ENCODE measurements at places on chromosomes 2 and 18. TPM values are rescaled to one million over a fixed set of nuclear protein-coding genes. Genes with fewer than 3 reads are reported as not detected.

The CYP27C1 gene
- polyA plus RNA-seq, result not detected

The EVX2 gene
- not detected for polyA plus RNA-seq

The ZNF804A gene
- 0.25 TPM for polyA plus RNA-seq

- H3K4me3 ChIP-seq, result peak overlapping the region; percentile 55
- peak overlapping the region; percentile 93 for H3K27ac ChIP-seq
- peak; percentile 57 for DNase-seq
- H3K4me1 ChIP-seq, result peaks cover 78% of the 10 kb centered on the region
Observed at GRCh38 chr18:10482985-10483949, 28.8 kb downstream of the APCDD1 start.

GRCh38 chr2:124025171-124025580 is at the start of gene CNTNAP5:
TSS of gene CNTNAP5 (plus strand) at chr2:124025287. CDS start at chr2:124025651, 364 bp downstream.
- no peak for DNase-seq
- no peak within 1 kb of the TSS for H3K4me3 ChIP-seq
- peaks cover 46% of the 10 kb centered on the region for H3K27me3 ChIP-seq
- H3K4me1 ChIP-seq, result no peaks in the 10 kb centered on the region
- H3K36me3 ChIP-seq, result no peaks in the 10 kb centered on the region
- H3K27ac ChIP-seq, result no peak within 1 kb of the TSS

GRCh38 chr18:7325126-7325430 is 94.2 kb downstream of the LRRC30 start:
- H3K27me3 ChIP-seq, result no peaks in the 10 kb centered on the region
- no peak for DNase-seq
- no peak overlapping the region for H3K4me3 ChIP-seq
- no peaks in the 10 kb centered on the region for H3K4me1 ChIP-seq

- H3K4me3 ChIP-seq, result no peak overlapping the region
- no peaks in the 10 kb centered on the region for H3K27me3 ChIP-seq
- H3K27ac ChIP-seq, result no peak overlapping the region
- no peaks in the 10 kb centered on the region for H3K36me3 ChIP-seq
- DNase-seq, result no peak
- H3K4me1 ChIP-seq, result no peaks in the 10 kb centered on the region
Observed at GRCh38 chr2:6963727-6964126, 46.5 kb downstream of the RNF144A start.

- no peak overlapping the region for H3K4me3 ChIP-seq
- DNase-seq, result no peak
- peaks cover 20% of the 10 kb centered on the region for H3K4me1 ChIP-seq
- H3K36me3 ChIP-seq, result peaks cover under 1% of the 10 kb centered on the region
- no peak overlapping the region for H3K27ac ChIP-seq
- H3K27me3 ChIP-seq, result no peaks in the 10 kb centered on the region
Observed at GRCh38 chr2:195600778-195601177, 56.2 kb upstream of the SLC39A10 start.

GRCh38 chr2:71156573-71156972 is 26.1 kb downstream of the MPHOSPH10 start:
- H3K36me3 ChIP-seq, result no peaks in the 10 kb centered on the region
- DNase-seq, result no peak
- peaks cover 19% of the 10 kb centered on the region for H3K27me3 ChIP-seq
- H3K27ac ChIP-seq, result no peak overlapping the region

- H3K4me3 ChIP-seq, result no peak overlapping the region
- H3K27me3 ChIP-seq, result no peaks in the 10 kb centered on the region
- no peaks in the 10 kb centered on the region for H3K36me3 ChIP-seq
- H3K27ac ChIP-seq, result no peak overlapping the region
Observed at GRCh38 chr2:139367416-139367815, 587.2 kb upstream of the NXPH2 start.

- H3K27ac ChIP-seq, result no peak overlapping the region
- no peak overlapping the region for H3K4me3 ChIP-seq
- H3K27me3 ChIP-seq, result no peaks in the 10 kb centered on the region
- no peaks in the 10 kb centered on the region for H3K4me1 ChIP-seq
Observed at GRCh38 chr2:41137031-41137430, 685.1 kb upstream of the SLC8A1 start.

DNA sequence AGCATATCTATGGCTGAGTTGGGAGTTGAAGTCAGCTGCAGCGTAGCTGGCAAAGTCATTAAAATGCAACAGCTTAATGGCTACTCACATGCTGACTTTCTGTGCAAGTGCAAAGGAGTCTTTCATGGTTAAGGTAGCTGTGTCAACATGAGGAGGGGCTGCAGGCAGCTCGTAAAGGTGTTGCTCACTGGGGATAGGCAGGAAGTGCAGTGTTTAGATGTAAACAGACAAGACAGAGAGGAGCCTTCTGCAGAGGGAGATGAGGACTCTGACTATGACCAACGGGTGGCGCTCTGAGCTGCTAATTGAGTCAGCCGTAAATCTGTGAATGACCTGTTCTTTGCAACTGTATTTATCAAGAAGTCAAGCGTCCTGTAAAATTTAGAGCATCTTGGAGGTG is 22.3 kb upstream of the CAVIN2 start:
- no peak overlapping the region for H3K27ac ChIP-seq
- H3K4me1 ChIP-seq, result no peaks in the 10 kb centered on the region
- H3K4me3 ChIP-seq, result no peak overlapping the region
- H3K36me3 ChIP-seq, result no peaks in the 10 kb centered on the region

DNA sequence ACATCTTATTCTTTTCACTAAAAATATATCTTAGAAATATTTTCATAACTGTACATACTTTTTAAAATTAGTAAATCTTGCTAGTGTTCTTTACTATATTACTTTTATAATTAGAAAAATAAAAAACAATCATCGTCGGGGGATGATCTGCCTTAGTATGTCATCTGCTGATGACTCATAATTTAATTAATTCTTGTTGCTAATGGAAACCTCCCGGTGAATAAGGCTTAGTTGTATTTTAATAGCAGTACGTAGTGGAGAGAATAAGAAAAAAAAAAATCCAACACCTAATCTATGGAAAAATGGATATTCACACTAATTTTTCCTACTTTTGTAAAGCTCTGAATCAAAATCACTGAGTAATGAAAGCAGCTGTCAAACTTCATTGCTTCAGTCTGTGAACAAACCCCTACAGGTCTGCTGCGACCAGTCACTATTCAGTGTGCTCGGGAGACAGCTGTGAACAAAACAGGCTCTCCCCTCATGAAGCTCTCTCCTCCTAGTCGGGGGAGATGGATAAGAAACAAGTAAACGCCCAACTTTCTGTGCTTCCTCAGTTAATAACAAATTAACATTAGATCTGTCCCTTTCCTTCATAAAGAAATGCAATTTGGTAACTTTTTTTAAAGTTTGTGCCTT is 97.4 kb upstream of the UPP2 start:
- peaks cover 6% of the 10 kb centered on the region for H3K4me1 ChIP-seq
- DNase-seq, result no peak
- no peak overlapping the region for H3K27ac ChIP-seq
- H3K27me3 ChIP-seq, result peaks cover 14% of the 10 kb centered on the region
- H3K36me3 ChIP-seq, result no peaks in the 10 kb centered on the region

DNA sequence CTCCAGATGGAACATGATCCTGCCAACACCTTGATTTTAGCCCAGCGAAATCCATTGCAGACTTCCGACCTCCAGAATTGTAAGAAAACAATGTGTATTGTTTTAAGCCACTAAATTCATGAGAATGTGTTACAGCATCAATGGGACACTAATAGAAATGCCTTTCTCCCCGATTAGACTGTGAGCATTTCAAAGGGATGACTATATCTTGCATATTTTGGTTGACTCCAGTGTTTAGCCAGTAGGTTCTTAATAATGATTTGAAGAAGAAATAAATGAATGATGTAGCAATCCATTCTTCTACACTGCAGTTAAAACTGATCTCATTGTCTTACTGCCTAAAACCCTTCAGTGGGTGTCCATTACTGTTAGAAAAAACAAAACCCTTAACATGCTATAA is 67.4 kb upstream of the ACVR1C start:
- no peak overlapping the region for H3K4me3 ChIP-seq
- H3K27ac ChIP-seq, result no peak overlapping the region
- peaks cover 4% of the 10 kb centered on the region for H3K27me3 ChIP-seq
- H3K36me3 ChIP-seq, result peaks cover 8% of the 10 kb centered on the region
- no peaks in the 10 kb centered on the region for H3K4me1 ChIP-seq

DNA sequence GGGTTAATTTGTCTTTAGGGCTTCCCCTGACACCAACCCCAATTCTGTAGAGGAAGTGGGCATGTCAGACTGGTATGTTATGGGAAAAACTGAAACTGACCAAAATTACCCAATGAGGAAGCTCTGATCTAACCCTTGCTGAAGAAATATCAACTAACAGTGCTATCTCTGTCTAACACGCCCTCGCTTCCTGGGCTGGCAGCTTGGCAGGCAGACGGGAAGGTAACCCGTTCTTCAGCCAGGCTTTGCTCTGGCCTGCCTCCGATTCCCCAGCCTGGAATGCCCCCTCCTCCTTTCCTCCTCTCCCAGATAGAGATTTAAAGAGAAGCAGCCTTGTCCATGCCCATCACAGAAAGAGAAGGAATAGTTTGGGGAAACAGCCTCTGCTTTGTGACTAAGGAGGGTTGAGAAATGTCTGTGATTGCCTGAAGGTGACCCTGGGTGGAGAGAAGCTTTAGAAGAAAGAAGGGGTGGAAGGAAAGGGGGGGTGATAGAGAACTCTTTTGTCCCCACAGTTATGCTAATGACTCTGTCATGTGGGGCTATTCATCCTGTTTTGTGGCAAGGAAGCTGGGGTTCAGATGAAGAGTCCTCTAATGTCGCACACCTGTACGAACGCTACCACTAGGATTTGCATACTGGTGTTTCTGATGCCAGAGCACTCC is 15.4 kb downstream of the HK2 start:
- H3K27ac ChIP-seq, result peak overlapping the region; percentile 92
- H3K27me3 ChIP-seq, result no peaks in the 10 kb centered on the region
- no peaks in the 10 kb centered on the region for H3K36me3 ChIP-seq
- H3K4me3 ChIP-seq, result peak overlapping the region; percentile 91
- DNase-seq, result peak; percentile 64

DNA sequence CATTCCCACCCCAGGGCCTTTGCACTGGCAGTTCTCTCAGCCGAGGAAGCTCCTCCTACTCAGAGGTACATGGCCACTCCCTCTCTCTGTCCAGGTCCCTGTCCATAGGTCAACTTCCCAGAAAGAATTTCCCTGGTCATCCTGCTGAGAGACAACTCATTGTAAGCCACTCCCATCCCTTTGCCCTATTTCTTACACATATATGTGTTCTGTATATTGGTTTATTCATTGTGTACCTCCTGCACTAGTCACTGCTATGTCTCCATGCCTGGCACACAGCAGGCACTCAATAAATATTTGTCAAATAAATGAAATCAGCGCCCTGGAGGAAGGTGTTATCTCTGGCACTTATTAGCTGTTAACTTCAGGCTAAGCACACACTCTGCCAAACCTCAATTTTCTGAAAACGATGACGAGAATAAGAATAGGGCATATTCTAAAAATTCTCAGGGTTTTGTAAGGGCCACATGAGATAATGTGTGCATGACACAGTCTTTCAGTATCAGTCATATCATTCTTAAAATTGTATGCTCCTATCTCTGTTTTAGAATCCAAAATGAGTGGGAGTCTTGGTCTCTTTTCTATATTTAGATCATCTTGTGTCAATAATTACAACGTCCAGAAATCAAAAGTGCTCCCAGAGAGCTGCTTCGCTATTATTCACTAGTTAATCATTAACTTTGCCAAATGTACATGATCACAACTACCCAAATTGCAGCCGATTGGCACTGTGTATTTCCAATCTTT is 198.0 kb downstream of the ALK start:
- no peaks in the 10 kb centered on the region for H3K4me1 ChIP-seq
- no peaks in the 10 kb centered on the region for H3K27me3 ChIP-seq
- H3K4me3 ChIP-seq, result no peak overlapping the region
- no peaks in the 10 kb centered on the region for H3K36me3 ChIP-seq
- no peak overlapping the region for H3K27ac ChIP-seq
- no peak for DNase-seq

DNA sequence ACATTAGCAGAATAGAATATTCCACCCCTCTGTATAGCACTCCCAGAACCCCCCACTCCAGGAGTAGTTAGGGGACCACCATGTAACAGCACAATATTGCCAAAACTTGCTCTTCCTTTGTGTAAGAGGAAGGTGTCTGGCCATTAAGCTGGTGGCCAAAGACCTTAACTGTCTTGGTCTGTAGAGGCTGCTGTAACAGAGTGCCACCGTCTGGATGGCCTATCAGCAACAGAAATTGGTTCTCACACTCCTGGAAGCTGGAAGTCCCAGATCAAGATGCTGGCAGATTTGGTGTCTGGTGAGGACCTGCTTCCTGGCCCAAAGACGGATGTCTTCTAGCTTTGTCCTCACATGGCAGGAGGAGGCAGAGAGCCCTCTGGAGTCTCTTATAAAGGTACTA is 61.6 kb upstream of the TGFA start:
- H3K27ac ChIP-seq, result no peak overlapping the region
- DNase-seq, result no peak
- H3K4me1 ChIP-seq, result no peaks in the 10 kb centered on the region
- H3K27me3 ChIP-seq, result peaks cover 36% of the 10 kb centered on the region
- H3K4me3 ChIP-seq, result peak overlapping the region; percentile 34
- no peaks in the 10 kb centered on the region for H3K36me3 ChIP-seq

GRCh38 chr2:23655934-23656596 is 270.9 kb downstream of the ATAD2B start:
- H3K4me1 ChIP-seq, result peaks cover 2% of the 10 kb centered on the region
- no peaks in the 10 kb centered on the region for H3K36me3 ChIP-seq
- H3K27me3 ChIP-seq, result peaks cover 8% of the 10 kb centered on the region
- no peak for DNase-seq

GRCh38 chr18:78733762-78734613 is 245.6 kb upstream of the SALL3 start:
- no peak for DNase-seq
- H3K27ac ChIP-seq, result no peak overlapping the region
- H3K36me3 ChIP-seq, result no peaks in the 10 kb centered on the region

DNA sequence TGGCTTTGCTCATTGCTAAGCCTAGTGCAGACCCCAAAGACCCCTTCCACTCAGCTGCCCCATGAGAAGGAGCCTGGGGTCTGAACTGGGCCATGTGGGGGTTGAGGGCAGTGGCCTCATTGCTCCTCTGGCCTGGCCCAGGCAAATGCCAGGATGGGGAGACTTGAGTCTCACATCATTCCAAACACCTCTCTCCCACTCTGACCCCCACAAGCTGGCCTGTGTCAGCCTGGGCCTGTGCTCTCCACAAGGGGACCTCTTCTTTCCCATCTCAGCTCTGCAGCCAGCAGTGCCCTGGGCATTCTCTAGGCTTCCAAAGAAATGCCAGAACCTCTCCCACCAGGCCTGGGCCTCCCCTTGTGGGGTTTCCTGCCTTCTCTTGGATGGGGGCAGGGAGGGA is 45.8 kb upstream of the OTOF start:
- H3K4me1 ChIP-seq, result no peaks in the 10 kb centered on the region
- H3K4me3 ChIP-seq, result no peak overlapping the region
- H3K36me3 ChIP-seq, result no peaks in the 10 kb centered on the region
- H3K27me3 ChIP-seq, result peaks cover 13% of the 10 kb centered on the region
